Right ventricle myocardium inferior (tissue), 1 donor: ENCODE measurements at places on chromosomes 16 and 17. TPM values are rescaled to one million over a fixed set of nuclear protein-coding genes. Genes with fewer than 3 reads are reported as not detected.

ELP5 gene
- 72.7 TPM for total RNA-seq

DNA sequence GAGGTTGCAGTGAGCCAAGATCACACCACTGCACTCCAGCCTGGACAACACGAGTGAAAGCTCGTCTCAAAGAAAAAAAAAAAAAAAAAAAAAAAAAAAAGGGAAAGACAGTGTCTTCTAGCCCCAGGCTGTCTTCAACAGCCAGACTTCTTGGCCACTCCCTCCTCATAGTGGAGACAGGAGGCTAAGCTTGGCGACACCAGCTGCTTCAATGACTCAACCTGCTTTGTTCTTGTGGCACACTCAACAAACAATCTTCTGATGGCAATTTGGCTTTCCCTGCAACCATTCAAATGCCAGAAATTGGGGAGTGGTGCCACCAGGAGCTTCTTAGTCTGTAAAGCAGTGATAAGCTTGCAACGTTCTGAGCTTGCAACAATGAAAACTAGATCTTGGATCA, 290.4 kb upstream of the DYNLRB2 start:
- no peak for DNase-seq

ELMO3 gene
- 0.89 TPM for total RNA-seq

- DNase-seq, result no peak
Observed at GRCh38 chr16:1445518-1446203, 1.3 kb upstream of the CCDC154 start.

TEKT5 gene
- total RNA-seq, result not detected

- no peak for DNase-seq
Observed at GRCh38 chr17:4960279-4960922, 7.2 kb downstream of the SPAG7 start.

SCARF1 gene
- 12.4 TPM for total RNA-seq

DNA sequence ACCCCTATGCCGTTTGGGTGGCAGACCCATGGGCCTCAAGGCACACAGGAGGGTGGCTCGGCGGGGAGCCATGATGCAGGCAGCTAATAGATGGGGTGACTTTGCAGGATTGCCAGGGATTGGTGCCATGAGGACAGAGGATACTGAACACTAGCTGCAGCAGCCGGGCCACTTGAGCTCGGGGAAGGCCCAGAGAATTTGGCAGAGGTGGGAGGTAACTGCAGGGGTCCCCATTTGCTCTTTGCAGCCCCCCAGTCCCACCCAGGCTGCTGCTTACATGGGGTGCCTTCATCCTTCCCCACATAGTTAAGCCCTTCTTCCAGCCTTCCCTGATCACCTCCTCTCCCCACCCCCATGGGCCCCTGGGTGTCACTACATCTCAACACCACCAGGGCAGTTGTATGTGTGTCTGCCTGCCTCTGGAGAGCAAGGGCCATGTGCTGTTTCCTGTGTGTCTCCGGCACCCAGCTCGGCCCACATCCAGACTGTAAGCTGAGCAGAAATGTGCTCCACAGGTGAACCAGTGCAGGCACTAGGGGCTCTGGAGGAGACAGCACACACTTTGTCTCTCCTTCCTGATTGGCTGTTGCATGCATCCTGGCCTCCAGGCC, 52.0 kb downstream of the SREBF1 start:
- no peak for DNase-seq

DNA sequence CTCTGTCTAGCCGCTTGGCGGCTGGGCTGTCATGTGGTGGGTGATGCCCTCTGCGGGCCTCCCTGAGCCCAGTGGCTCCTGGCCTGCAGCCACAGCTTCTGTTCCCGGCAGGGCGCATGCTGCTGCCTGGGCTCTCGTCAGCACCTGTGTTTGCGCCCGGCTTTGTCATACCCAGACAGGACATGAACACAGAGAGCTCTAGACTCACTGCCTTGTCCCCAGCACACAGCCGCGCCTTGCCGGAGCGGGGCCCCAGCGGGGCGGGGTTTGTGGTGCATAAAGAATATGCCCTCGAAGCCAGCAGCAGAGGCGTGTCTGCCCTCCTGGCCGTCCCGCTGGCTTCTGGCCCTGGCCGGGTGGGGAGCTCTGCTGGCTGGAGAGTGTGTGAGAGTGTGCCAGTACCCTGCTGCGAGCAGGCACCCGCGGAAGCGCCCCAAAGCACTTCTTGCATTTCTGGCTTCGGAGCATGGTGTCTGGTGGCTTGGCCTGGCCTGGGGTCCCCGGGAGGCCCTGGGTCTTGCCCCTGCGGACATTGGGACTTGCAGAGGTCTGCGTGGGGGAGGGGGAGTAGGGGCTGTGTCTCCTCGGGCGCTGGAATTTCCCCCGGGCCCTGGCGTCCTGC, 14.4 kb downstream of the ASPSCR1 start:
- peak; percentile 84 for DNase-seq

PYY gene
- total RNA-seq, result not detected

FBXL19 gene
- 6.3 TPM for total RNA-seq

KRT25 gene
- total RNA-seq, result not detected

- DNase-seq, result peak; percentile 21
Observed at GRCh38 chr17:74371653-74372147, 4.4 kb downstream of the GPR142 start.

DNA sequence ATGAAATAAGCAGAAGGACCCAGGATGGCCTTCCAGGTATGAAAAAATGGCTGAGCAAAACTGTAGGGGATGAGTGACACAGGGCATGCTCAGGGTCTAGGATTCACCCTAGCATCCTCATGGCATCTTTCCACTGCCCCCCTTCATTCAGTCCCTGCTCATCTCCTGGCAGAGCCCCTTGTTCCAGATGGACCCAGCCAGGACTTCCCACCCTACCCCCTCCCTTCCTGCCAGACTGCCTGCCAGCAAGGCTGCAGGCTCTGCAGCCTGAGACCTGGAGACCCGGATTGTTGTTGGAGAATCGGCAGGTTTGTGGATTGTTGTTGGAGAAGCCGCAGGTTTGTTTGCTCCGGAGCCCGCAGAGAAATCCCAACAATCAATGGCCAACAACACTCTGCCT, 6.6 kb downstream of the SEZ6 start:
- no peak for DNase-seq

- DNase-seq, result peak; percentile 82
Observed at GRCh38 chr16:50681021-50681885, at the start of gene SNX20. SNX20 (minus strand) TSS chr16:50681312; CDS start chr16:50677526, 3,786 bp downstream.

DNA sequence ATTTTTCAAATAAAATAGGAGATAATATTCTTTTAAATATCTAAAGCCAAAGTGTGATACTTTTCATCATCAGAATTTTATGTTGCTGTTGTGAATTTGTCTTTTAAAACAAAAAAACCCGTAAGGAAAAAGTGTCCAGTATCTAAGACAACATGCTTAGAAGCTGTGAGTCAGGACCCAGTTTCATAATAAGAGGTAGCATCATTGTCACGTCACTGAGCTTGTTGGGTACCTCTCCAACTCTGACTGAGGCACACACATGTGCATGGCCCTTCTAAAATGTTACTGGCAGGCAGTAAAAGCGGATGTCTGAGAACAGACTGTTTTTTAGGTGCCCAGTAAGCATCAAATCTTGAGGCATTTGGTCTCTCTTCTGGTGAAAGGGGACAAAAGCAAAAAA, 2.5 kb downstream of the CIAPIN1 start:
- no peak for DNase-seq

DNA sequence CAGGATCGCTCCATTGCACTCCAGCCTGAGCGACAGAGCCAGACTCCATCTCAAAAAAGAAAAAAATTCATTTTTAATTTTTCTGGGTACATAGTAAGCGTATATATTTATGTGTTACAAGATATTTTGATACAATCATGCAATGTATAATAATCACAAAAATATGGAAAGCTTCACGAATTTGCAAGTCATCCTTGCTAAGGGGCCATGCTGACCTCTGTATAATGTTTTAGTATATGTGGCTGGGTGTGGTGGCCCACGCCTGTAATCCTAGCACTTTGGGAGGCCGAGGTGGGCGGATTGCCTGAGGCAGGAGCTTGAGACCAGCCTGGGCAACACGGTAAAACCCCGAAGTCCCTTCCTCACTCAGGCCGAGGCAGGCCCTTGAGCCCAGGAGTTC, 16.9 kb downstream of the FBRS start:
- DNase-seq, result no peak

TMEM220 gene
- total RNA-seq, result 9.8 TPM

KIF18B gene
- total RNA-seq, result 2.5 TPM

DNA sequence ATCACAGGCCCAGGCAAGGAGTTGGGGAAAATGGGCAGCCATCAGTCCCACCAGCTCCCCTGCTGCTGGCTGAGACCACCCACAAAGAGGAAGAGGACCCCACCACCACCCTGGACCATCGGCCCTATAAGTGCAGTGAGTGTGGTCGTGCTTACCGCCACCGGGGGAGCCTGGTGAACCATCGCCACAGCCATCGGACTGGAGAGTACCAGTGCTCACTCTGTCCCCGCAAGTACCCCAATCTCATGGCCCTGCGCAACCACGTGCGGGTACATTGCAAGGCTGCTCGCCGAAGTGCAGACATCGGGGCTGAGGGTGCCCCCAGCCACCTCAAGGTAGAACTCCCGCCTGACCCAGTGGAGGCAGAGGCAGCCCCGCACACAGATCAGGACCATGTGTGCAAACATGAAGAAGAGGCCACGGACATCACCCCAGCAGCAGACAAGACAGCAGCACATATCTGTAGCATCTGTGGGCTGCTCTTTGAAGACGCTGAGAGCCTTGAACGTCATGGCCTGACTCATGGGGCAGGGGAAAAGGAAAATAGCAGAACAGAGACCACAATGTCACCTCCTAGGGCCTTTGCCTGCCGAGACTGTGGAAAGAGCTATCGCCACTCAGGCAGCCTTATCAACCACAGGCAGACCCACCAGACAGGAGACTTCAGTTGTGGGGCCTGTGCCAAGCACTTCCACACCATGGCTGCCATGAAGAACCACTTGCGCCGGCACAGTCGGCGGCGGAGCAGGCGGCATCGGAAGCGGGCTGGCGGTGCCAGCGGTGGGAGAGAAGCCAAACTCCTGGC, 3.6 kb downstream of the ZNF646 start:
- no peak for DNase-seq

DNA sequence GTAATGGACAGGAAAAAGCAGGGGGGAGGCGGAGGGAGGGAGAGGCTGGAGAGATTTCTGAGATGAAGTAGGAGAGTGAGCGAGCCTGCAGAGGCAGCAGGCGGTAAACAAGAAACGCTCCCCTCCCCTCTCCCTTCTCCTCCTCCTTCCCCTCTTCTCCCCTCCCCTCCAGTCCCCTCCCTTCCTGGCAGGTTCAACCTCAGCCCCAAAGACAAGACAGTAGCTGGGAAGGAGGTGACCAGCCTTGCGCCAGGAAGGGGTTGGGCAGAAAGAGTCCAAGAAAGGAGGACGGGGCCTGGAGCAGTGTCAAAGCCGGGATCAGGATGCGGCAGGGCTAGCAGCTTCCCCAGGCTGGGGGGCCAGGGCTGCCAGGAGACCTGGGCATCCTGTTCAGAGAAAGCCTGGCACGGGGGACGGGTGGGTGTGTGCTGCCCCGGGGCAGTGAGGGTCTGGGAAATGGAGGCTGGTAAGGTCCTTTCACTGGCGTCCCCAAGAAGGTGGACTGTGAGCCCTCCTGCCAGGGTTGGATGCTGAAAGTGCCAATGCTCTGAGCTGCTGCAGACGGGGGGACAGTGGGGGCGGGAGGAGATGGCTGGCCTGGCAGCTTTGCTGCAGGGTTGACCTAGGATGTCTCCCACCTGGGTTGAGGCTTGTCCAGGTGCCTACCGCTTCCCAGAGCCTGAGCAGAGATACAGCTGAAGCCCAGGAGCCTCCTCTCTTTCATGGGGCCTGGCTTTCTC, 261.6 kb upstream of the TNRC6C start:
- DNase-seq, result no peak

DNA sequence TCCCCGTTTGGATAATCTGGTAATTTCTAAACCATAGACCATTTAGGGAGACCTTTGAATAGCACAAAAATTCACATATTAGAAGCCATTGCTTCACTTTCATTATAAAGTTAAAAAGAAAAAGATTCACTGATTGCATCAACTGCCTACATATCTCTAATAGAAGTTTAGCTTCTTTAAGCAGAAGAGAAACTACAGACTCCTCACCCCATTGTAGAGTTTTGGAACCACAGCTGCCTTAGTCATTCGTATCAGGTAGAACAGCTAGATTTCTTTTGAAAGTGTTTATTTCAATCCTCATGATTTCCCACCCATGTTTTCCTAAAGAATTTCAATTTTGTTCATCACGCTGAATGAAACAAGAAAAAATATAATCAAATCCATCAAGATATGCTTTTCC, 144.8 kb downstream of the CDH8 start:
- DNase-seq, result no peak

DNA sequence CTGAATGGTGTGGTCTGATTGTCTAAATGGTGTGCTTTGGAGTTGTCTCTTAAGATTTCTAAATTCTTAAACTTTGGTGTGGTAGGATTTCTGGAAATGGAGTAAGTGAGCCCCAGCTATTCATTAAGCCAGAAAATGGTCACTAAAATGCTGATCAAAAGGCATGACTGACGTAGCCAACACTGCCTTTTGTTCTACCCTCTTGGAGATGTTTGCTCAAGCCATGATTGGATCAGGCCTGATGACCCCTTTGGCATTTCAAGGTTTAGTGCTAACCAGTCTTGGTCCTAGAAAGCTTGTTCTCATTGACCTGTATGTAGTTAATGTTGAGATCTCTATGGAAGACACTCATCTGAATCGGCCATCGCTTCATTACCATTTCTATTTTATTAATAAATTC, 68.0 kb downstream of the KNOP1 start:
- DNase-seq, result no peak

GRCh38 chr17:44108440-44109311, 14.8 kb downstream of the HDAC5 start:
- DNase-seq, result peak; percentile 89

- no peak for DNase-seq
Observed at GRCh38 chr16:56946767-56947603, 14.8 kb upstream of the CETP start.

SSTR5 gene
- 14.7 TPM for total RNA-seq

CNTNAP1 gene
- 7.3 TPM for total RNA-seq

- DNase-seq, result no peak
Observed at GRCh38 chr17:72152387-72152929, 31.6 kb downstream of the SOX9 start.

DNA sequence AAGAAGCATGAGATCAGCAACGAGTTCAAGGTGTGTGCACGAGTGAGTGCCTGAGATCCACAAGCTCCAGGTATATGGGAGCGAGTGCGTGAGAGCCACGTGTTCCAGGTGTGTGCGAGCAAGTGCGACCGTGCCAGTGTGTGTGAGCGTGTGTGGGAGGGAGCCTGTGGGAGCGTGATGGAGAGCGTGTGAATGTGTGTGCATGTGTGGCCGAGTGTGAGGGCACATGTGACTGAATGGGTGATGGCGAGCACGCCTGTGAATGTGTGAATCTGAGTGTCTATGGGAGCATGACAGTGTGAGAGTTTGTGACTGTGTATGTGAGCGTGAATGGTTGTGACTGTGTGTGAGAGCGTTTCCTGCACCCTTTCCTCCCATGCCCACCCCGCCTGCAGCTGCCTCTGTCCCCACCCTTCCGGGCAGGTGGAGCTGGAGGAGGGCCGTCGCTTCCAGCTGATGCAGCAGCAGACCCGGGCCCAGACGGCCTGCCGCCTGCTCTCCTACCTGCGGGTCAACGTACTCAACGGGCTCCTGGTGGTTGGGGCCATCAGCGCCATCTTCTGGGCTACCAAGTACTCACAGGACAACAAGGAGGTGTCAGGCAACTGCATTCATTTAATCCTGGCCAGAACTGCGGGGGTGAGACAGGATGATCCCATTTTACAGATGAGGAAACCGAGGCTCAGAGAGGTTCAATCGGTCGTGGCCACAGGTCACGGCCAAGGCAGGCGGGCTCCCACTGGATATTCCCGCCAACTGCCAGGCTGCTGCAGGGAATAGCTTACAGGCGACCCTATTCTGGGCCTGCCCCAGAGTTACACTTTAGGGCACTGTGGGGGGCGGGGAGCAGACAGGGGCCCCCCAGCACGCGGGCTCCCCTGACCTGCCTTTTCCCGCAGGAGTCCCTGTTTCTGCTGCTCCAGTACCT, 3.7 kb downstream of the TMC8 start:
- DNase-seq, result no peak
